T-cell (primary cell): ENCODE measurements at places on chromosomes 2 and 18. TPM values are rescaled to one million over a fixed set of nuclear protein-coding genes. Genes with fewer than 3 reads are reported as not detected.

GRCh38 chr2:47344890-47345589 is 57.9 kb upstream of the MSH2 start:
- peaks cover 19% of the 10 kb centered on the region for H3K27me3 ChIP-seq
- no peaks in the 10 kb centered on the region for H3K4me1 ChIP-seq

- peaks cover 66% of the 10 kb centered on the region for H3K36me3 ChIP-seq
- DNase-seq: no peak
- H3K27me3 ChIP-seq: no peaks in the 10 kb centered on the region
- no peak overlapping the region for H3K4me3 ChIP-seq
- H3K4me1 ChIP-seq: no peaks in the 10 kb centered on the region
Measured at GRCh38 chr2:241156971-241157441, 6.7 kb downstream of the PPP1R7 start.

DNA sequence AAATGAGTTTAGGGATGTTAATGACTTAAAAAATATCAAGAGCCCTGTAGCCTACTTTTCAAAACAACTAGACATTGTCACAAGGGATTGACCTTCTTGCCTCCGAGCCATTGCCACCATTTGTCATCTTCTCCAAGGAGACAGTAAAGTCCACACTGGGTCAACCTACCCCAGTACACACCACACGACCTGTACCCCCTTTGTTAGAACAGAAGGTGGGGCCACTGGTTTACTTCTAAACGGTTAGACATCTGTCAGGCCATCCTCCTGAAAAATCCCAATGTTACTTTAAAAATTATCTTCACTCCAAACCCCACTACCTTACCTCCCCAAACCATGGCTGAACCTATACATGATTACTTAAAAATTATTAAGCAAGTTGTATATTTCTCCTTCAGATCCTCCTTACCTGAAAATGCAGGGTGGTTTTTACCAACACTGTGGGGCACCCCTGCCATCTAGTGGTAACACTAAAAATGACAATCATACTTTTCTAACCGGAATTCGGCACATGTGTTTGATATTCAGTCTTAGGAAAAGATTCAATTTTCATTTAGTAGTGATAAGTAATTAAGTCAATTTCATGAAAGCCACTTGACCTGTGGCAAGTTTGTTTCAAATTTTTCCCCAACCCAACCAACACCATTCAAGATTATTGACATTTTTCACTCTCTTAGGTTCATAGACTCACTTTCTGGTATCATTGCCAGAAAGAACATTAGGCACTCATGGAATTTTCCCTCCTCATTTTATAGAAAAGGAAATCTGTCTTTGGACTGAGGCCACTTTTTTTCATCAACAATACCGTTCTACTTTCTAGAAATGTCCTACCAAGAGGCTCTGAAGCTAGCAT is 265.3 kb upstream of the PKDCC start:
- H3K27me3 ChIP-seq: peaks cover 9% of the 10 kb centered on the region
- peak; percentile 1 for DNase-seq
- H3K4me3 ChIP-seq: no peak overlapping the region

GRCh38 chr18:4455113-4455811 is at the start of gene DLGAP1:
Gene DLGAP1, minus strand, starts transcription at chr18:4455307.
- H3K36me3 ChIP-seq: no peaks in the 10 kb centered on the region
- no peak within 1 kb of the TSS for H3K4me3 ChIP-seq
- no peak for DNase-seq

DNA sequence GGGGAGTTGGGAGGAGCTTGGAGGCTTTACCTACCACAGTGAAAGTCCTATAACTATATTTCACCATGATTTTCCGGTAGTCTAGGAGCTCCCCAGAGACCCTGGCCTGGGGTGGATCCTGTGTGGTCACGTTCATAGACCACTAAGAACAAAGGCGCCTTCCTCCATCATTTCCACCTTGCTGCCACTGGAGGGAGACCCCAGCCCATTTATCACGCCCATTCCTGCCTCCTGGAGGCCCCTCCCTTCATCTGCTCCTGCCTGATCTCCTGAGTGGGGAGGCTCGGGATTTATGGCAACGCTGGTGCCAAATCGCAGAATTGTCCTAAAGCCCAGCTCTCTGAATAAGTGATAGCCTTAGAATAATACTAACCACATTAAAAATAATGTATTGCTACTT is 507.6 kb upstream of the SPHKAP start:
- no peaks in the 10 kb centered on the region for H3K27me3 ChIP-seq
- H3K4me1 ChIP-seq: no peaks in the 10 kb centered on the region
- no peak overlapping the region for H3K4me3 ChIP-seq

- DNase-seq: no peak
- no peak overlapping the region for H3K4me3 ChIP-seq
- H3K27me3 ChIP-seq: peaks cover 66% of the 10 kb centered on the region
- H3K4me1 ChIP-seq: no peaks in the 10 kb centered on the region
- no peak overlapping the region for H3K27ac ChIP-seq
Measured at GRCh38 chr2:232892843-232893242, 22.8 kb downstream of the SNORC start.

- no peaks in the 10 kb centered on the region for H3K27me3 ChIP-seq
- no peak overlapping the region for H3K27ac ChIP-seq
- no peak overlapping the region for H3K4me3 ChIP-seq
- H3K4me1 ChIP-seq: no peaks in the 10 kb centered on the region
- no peak for DNase-seq
Measured at GRCh38 chr18:6730416-6731221, 1.1 kb downstream of the ARHGAP28 start.

DNA sequence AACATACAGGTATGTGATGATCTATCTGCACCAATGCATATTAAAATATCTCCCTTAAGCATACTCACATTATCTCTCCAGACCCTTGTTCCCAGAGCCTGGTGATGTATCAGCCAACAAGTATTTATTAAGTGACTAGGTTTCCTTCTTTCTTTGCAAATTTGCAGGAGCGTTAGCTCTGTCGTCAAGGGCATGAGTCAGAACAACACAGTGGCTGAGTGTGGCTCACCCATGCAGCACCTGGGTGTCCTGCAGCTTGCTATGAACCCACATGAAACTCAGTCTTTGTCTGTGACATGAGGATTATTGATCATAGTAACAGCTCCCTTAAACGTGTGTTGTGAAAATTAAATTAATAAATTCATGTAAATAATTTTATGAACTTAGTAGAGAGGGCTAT is 96.6 kb downstream of the PIEZO2 start:
- H3K27ac ChIP-seq: no peak overlapping the region
- H3K36me3 ChIP-seq: no peaks in the 10 kb centered on the region
- no peak overlapping the region for H3K4me3 ChIP-seq
- H3K4me1 ChIP-seq: no peaks in the 10 kb centered on the region
- no peak for DNase-seq
- H3K27me3 ChIP-seq: no peaks in the 10 kb centered on the region

- H3K27me3 ChIP-seq: peaks cover 3% of the 10 kb centered on the region
- no peak for DNase-seq
- no peak overlapping the region for H3K4me3 ChIP-seq
- no peaks in the 10 kb centered on the region for H3K4me1 ChIP-seq
- no peak overlapping the region for H3K27ac ChIP-seq
- H3K36me3 ChIP-seq: no peaks in the 10 kb centered on the region
Measured at GRCh38 chr18:50058731-50059130, 136.2 kb downstream of the MYO5B start.

DNA sequence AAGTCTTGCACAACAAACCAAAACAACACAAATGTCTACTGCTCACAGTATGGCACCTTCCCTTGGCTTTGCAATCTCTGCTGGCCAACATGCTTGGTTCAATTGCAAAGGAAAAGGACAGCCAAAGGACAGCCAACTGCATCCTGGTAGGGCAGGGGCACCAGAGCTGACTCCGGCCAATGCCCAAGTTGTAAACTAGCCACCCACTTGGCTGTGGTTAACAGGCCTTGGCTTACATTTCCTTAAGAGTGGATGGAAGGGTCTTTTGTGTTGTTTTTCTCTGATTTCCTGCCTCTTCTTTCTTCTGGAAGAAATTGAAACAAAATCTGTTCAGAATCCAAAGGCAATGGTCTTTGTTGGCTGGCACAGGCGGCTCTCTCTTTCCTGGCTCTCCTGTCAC is 119.1 kb upstream of the TRIB2 start:
- H3K27ac ChIP-seq: no peak overlapping the region
- no peaks in the 10 kb centered on the region for H3K4me1 ChIP-seq
- H3K36me3 ChIP-seq: no peaks in the 10 kb centered on the region
- no peak overlapping the region for H3K4me3 ChIP-seq
- DNase-seq: no peak

PROC gene
- total RNA-seq: 0.20 TPM

MATN3 gene
- total RNA-seq: not detected

MAPK4 gene
- not detected for total RNA-seq

RNF125 gene
- total RNA-seq: 70.1 TPM

ATP8B1 gene
- total RNA-seq: not detected
